CD4-positive, alpha-beta T cell treated with Interferon alpha-2 for 1 hour (primary cell): ENCODE measurements at places on chromosomes 16 and 17.

GRCh38 chr17:37160944-37161343, 212.2 kb downstream of the AATF start:
- DNase-seq, result no peak

DNA sequence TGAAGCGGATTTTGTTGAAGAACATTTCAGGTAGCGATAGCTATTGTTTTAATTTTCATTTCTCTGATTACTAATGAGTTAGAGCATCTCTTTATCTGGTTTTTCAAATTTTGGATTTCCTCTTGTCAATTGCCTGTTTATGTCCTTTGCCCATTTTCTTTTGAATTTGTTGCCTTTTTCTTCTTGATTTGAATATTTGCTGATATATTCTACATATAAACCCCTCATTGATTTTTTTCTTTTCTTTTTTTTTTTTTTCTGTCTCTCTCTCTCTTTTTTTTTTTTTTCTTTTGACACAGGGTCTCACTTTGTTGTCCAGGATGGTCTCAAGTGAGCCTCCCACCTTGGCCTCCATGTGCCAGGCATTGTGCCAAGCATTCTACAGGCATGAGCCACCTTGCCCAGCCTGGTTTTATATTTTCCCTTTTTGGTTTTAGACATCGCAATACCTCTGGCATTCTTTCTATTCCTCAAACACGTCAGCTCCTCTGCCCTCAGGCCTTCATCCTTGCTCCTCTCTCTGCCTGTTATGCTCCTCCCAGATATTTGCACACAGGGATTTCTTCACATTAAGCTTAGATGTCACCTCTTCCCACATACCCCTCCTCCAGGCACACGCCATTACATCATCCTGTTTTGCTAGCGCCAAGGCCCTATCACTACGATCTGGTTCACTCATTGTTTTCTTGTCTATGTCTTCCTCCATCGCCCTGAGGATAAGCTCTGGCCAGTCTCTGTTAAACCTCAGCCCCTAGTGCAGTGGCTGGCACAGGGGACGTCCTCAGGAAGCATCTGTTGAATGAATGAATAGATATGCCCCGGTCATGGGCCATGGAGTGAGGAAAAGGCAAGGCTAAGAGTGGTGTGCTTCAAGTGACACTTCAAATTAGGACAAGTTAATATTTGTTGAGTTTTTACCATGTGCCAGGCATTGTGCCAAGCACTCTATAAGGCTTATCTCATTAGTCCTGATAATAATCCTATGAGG, 8.6 kb downstream of the SARM1 start:
- no peak for DNase-seq

DNA sequence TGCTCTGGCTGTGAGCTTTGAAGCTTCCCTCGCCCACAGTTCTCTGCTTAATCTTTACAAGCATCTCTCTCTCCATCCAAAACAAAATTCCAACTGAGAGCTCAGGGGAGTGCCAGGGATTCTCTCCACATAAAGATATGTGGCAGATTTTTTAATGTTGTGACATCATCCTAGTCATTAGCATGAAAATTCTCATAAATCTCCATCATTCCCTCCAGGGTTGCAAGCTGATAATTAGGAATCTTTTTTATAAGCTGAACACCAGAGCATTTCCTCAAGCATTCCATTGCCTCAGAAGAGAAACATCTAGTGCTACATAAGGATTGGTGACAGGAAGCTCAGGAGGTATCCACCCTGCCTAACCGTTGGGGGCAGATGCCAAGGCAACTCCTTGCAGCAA, 82.4 kb upstream of the DNAH9 start:
- DNase-seq, result no peak

DNA sequence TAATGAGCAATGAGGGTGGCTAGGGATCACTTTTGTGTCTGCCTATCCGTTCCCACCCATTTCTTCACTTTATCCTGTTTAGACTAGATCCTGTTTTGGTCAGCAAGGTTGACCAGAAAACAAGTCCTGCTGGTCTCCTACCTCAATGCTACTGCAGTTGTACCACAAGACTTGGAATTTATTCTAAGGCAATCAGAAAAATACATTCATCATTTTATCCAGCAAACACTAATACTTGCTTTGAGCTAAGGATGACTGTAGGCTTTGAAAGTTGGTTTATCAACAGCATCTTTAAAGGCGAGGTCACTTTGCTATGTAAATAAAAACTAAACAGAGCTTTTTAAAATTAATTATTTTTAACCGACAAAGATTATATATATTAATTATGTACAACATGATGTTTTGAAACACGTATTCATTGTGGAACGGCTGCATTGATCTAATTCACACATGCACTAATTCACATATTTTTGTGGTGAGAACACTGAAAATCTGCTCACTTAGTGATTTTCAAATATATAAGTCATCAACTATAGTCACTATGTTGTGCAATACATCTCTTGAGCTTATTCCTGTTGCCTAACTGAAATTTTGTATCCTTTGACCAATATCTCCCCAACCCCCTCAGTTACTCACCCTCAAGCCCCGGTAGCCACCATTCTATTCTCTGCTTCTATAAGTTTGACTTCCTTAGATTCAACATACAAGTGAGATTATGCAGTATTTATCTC, 125.9 kb upstream of the HS3ST3A1 start:
- DNase-seq, result no peak

DNA sequence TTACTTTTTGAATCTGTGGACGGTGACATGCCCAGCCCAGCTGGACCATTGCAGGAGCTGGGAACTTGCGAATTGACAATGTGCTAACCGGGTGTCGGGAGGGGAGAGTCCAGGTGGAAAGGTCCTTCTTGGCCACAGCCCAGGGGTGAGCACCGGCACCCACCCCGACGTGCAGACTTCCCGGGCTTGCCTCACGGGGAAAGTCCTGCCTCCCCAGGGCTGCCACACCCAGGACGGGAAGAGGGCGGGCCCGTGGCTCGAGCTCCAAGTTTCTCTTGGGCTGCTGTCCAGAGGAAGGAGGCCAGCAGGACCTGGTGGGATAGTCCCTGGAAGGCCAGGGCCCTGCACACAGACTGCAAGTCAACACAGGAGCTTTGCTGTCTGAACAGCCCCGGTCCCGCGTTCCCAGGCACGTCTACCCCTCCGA, 17.7 kb downstream of the CARD14 start:
- DNase-seq, result no peak

- DNase-seq, result no peak
Measured at GRCh38 chr17:45265821-45266220, 3.9 kb upstream of the SPATA32 start.

GRCh38 chr17:27400991-27401390, 55.3 kb upstream of the KSR1 start:
- DNase-seq, result no peak

GRCh38 chr16:75416904-75417565, 16.3 kb downstream of the CFDP1 start:
- no peak for DNase-seq

DNA sequence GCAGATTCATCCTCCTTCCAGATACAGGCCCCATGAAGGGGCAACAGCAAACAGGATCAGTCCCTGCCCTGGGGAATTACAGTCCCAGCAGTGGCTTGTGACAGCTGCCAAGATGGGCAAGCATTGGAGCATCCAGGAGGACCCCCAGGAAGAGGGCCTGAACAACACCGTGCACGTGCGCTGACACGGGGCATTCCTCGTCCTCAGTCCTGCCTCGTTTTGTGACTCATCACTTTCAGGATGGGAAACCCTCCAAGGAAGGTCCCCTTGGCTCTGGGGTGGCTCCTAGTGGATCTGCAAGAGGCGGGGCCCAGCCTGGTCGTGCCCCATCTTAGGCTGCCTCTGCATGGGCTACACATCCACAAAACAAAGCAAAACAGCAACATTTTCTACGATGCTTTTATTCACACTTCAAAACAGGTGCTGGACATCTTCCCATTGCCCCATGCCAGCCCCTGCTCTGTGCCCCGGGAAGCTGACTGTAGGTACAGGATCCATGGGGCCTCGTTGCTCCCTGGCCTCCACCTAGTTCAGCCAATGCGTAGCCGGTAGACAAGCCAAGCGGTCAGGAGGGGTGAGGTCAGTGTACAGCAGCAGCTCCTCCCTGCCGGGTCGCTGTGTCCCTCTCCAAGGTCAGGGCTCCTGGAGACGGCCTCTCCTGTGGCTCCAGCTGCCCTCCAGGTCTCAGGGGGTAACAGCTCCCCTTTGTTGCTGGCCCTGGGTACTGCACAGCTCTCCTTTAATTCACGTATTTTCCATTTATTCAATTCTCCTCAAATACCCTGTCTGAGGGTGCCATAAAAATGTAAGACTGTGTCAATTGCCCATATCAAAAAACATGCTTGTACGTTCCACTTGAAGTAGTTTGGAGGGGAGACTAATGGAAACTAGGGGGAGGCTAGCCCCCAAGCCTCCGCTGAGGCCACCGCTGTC, 32.2 kb downstream of the ACTG1 start:
- DNase-seq, result no peak

GRCh38 chr17:45127548-45128300, 4.6 kb downstream of the PLCD3 start:
- no peak for DNase-seq

GRCh38 chr16:72588551-72588950, 416.6 kb upstream of the PMFBP1 start:
- DNase-seq, result no peak
